ENCODE measurements at places on chromosomes 13 and 19.

GRCh38 chr13:51380269-51380668 lies 40.8 kb downstream of the SERPINE3 start:
- DNase-seq = no peak

DNA sequence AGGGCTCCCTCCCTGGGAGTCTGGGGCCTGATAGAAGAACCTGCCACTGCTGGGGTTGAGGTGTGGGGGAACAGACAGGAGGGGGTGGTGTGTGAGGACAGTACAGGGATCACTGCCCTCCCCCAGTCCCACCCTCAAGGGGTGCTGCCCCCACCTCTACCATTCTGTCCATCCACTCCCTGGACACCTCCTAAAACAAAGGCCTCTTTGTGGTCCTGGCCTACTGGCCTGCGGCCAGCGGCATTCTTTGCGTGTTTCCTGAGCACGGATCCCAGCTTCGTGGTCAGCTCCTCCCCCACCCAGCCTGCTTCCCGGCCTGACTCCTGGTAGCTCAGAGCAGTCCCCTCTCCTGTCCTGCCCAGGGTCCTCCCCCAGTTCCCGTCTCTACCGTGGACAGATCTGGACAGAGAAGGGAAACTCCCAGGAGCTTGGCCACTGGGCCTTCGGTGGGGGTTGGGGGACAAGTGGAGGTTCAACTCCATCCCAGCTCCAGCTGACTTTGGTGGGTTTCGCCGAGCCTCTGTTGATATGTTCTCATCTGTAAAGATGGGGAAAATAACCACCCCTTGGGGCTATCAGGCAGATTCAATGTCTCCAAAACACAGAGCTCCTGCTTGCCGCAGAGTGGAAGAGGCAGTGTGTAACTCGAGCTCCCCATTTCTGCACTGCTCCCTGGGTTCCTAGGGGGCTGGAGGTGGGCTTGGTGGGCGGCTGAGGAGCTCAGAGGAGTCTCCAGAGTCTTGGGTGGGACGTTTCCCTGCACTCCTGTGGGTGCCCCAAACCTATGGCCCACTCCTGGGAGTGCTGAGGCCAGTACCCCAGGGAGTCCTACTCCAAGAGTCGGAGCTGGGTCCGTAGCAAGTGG lies 48.7 kb downstream of the LYL1 start:
- peak; percentile 97 for DNase-seq

DNA sequence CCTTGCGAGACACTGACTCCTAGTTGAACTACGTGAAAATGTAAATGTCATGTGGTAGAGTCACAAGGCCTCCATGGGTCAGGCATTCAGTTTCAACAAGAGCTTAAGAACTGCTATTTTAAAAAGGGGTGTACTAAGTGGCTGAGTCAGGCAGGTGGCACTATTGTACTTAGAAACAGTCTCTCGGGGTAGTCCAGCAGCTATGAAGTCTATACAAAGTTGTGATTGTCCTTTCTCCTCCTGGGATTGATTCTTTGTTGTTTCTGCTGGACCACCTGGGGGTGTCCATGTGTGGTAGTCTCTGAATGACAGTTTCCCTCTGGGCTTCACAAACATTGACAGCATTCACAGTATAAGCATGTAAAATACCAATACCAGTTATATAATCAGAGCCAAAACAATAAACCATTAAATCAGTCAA lies 33.0 kb downstream of the UGGT2 start:
- DNase-seq = peak; percentile 51

- DNase-seq = no peak
Observed at GRCh38 chr19:49679771-49680413, 2.8 kb downstream of the PRMT1 start.

GRCh38 chr19:35006999-35007365 lies 6.9 kb downstream of the GRAMD1A start:
- no peak for DNase-seq

- DNase-seq = no peak
Observed at GRCh38 chr19:960020-960419, 24.1 kb upstream of the WDR18 start.

DNA sequence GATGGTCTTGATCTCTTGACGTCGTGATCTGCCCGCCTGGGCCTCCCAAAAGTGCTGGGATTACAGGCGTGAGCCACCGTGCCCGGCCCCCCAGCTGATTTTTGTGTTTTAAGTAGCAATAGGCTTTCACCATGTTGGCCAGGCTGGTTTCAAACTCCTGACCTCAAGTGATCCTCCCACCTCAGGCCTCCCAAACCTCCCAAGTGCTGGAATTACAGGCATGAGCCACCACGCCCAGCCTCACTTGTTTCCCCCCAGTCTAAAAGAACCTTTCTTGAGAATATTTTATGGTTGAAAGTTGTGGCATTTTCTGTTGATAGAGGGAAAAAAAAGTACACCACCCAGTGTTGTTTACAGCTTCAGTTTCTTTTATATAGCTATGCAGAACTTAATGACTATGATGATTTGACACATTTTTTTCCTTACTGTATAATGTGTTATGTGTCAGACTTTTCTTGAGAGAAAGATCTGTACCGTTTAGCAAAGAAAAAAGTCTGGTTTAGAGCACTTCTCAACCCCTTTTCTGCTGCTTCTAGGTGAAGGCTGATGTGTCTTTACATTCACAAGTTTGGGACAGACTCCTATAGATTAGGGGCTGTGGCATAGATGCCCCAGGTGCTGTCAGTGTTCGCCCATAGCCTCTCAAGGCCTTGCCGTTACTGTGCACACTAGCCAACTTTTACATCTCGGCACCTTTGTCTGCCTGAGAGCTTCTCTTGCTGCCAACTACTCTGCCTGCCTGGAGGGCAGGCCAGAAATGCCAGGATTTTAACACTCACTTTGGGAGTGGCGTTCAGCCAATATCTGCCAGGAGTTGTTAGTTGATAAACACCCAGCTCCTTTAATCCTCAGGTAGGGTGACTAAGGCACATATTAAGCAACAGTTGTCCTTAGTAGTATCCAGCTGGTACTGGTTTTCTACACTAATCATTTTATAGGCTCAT lies 33.0 kb downstream of the KCTD4 start:
- DNase-seq = no peak

DNA sequence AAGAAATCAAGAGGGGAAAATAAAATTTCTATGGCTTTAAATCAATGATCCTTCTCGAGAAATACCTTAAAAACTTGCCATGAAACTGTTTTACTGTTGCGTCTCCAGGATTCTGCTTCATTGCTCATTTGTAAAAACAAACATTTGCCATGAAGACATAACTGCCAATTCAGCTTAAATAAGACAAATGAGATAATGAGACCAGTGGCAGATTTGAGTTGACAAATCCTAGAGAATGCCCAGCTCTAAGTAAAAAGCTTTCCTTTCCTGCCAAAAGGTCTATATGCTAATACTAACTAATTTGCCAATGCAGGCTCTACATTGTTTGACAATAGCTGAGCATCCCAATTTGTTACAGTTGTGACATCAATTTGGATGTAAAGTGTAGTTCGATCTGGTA lies 400.5 kb upstream of the PCDH9 start:
- no peak for DNase-seq

DNA sequence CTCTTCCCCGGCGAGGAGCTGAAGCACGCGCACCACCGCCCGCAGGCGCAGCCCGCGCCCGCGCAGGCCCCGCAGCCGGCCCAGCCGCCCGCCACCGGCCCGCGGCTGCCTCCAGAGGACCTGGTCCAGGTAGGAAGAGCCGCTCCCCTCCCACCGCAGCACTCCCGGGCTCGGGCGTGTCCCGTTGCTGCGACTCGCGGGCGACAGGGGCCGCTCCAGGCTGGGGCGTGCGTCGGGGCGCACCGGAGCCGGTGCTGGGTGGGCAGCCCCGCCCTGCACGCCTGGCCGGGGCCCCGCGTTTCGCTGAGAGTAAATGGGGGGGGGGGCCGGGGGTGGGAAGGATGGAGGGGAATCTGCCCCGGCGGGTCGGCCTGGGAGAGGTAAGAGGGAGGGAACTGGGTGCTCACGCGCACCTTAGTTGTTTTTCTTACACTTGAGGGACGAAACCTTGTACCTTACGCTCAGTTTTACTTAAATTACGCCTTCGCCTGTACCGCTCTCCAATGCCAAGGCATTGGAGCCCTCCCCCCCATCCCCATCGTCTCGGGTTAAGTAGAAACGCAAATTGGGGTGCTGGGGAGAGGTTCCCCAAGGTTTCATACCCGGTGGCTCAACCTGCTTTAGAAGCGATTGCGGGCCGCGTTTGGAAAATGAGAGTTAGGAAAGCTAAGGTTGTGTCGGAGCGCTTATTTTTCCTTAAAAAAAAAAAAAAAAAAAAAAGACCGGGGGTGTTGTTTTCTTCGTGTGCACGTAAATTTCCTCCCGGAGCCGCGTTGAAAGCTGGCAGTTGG lies 850 bp downstream of the KLF5 start:
- DNase-seq = peak; percentile 17

DNA sequence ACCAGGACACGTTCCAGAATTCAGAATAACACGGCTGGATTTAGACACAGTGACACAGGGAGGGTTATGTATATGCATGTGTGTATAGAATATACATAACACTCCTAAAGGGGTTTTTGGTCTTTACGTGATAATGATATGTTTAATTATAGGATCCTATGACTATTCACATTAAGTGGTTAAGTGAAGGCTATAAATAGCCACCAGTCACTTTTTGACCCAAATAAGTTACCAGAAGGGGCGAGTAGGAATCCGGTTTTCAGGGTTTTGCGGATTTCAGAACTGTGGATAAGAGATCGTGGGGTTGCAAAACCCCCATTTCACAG lies 6.9 kb downstream of the ANGPTL6 start:
- no peak for DNase-seq

DNA sequence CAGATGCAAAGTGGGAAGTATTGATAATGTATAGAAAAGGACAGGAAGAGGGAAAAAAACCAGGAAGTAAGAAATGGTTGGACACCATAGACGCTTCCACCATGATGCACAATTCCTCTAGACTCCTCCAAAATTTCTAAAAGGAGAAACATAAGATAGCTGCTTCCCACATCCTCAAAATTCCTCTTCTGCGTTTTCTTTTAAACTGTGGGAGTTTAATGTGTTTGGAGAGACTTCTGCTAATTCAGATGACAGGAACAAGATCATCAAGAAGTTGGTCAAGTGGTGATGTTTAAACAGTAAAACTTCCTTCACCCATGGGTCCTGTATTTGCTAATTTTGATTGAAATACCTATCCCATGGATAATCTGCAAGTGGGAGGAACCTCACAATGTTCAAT lies 130.2 kb downstream of the IRS2 start:
- DNase-seq = no peak

- no peak for DNase-seq
Observed at GRCh38 chr13:102902789-102903347, 57.0 kb downstream of the ERCC5 start.

DNA sequence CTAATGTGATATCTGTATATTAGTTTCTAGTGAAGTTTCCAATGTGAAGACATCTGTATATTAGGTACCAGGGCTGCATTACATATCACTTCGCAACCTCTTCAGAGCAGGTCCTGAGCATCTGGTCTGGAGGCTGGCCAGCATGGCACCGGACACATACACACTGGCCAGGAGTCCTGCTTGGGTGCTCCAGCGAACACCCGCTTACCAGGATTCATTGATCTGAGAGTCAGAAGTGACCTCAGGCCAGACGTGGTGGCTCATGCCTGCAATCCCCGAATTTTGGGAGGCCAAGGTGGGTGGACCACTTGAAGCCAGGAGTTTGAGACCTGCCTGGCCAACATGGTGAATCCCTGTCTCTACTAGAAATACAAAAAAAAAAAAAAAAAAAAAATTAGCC lies 93.0 kb upstream of the IRS2 start:
- DNase-seq = no peak

- DNase-seq = no peak
Observed at GRCh38 chr19:10389863-10390262, 9.5 kb upstream of the TYK2 start.

GRCh38 chr13:33707449-33707848 lies 110.5 kb upstream of the RFC3 start:
- DNase-seq = no peak

DNA sequence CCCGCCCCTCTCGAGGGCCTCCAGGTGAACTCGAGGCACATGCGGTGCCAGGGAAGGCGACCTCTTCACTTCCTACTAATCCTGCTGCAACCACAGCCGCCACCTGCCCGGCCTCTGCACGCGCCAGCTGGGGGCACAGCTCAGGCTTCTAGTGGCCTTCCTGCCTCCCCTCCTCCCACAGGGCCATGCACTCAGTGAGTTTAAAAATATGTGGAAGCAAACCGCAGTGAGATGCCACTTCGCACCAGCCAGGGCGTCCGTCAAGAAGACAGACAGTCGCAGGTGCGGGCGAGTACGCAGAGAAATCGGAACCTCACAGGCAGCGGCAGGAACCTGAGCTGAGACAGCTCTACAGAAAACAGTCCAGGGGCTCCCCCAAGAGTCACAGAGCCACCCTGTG lies 10.4 kb downstream of the LMNB2 start:
- DNase-seq = no peak

GRCh38 chr19:58416604-58417003 lies 8.2 kb downstream of the ZNF584 start:
- no peak for DNase-seq

DNA sequence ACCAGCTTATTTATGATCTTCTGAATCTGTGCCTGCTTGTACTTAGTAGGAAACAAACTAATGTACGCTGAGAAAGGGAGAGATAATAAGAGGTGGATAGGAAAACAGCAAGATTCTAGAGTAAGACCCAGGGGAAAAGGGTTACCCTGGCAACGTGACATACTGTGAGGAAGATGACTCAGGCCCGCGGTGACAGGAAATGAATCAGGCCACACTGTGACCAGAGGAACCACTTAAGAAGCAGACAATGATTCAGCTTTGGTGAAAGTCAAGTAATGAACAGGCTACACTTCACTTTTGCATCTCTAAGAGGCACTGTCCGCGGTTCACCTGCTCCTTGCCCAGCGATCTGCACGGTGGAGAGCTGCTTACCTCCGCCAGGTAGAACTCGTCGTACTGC lies 158.2 kb downstream of the NALCN start:
- DNase-seq = peak; percentile 11

DNA sequence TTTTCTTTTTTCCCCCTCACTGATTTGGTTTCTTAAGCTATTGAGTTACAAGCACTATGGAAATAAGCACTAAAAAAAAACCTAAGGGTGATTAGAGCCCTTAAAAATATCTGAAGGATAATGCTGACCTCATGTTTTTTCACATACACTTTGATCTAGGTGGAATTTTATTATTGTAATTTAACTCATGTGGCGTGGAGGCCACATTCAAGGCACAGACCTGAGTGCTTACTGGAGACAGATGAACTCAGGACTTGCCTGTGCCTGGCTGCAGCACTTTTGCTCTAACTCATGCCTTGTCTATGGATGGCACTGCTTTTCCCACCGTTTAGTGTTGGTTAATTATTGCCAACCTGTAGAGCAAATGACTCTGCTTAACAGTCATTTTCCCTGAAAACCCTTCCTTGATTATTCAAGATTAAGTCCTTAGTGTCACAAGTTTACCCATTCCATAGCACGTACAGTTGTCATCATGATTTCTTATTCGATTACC lies 541.4 kb downstream of the GPC6 start:
- DNase-seq = no peak

DNA sequence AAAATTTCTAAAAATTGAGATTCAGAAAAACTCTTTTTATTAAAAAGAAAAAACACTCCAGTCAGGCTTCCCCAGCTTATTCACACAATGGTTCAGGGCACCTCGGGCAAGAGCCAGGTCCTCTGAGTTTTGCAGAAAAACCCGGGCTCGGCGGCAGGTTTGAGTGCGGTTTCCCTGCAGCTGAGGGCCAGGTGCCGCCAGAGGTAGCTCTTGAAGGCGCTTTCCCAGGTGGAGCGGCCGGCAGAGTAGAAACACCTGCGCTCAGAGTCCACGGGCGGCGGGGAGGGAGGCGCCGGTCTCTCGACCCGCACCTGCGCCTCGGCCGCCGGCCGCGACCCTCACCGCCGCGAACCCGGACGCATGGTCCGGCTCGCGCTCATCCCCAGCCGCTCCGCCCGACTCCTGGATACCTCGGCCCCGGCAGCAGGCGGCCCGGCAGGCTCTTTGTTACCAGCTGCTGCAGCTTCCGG lies 444 bp downstream of the PROSER1 start:
- DNase-seq = no peak

GRCh38 chr19:7658219-7658686 lies 10.6 kb upstream of the RETN start:
- no peak for DNase-seq
